ENCODE measurements at places on chromosomes 5 and 9.

- DNase-seq, result no peak
- peaks cover 5% of the 10 kb centered on the region for H3K4me1 ChIP-seq
- H3K36me3 ChIP-seq, result no peaks in the 10 kb centered on the region
- no peak overlapping the region for H3K27ac ChIP-seq
- H3K27me3 ChIP-seq, result peaks cover 9% of the 10 kb centered on the region
Measured at GRCh38 chr9:34520096-34520495, 2.7 kb downstream of the ENHO start.

DNA sequence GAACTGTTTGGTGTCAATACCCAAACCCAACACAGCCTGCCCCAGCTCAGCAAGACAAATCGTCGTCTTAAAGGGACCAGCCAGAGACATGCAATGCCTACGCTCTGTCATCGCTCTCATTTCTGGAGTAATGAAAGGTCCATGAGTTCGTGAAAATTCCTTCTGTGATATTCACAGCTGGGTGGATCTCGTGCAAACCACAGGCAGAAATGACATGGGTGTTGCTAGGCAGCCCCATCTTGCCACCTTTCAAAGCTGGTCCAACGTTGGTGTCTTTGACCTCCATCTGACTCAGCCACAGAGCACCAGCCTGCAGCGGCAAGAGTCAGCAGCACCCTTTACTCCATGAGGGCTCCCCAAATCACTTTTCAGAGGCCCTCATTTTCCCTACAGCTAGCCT is 215.3 kb downstream of the SLIT3 start:
- H3K27ac ChIP-seq, result no peak overlapping the region
- no peaks in the 10 kb centered on the region for H3K27me3 ChIP-seq
- H3K4me1 ChIP-seq, result no peaks in the 10 kb centered on the region
- no peak overlapping the region for H3K4me3 ChIP-seq
- DNase-seq, result no peak
- H3K36me3 ChIP-seq, result no peaks in the 10 kb centered on the region

DNA sequence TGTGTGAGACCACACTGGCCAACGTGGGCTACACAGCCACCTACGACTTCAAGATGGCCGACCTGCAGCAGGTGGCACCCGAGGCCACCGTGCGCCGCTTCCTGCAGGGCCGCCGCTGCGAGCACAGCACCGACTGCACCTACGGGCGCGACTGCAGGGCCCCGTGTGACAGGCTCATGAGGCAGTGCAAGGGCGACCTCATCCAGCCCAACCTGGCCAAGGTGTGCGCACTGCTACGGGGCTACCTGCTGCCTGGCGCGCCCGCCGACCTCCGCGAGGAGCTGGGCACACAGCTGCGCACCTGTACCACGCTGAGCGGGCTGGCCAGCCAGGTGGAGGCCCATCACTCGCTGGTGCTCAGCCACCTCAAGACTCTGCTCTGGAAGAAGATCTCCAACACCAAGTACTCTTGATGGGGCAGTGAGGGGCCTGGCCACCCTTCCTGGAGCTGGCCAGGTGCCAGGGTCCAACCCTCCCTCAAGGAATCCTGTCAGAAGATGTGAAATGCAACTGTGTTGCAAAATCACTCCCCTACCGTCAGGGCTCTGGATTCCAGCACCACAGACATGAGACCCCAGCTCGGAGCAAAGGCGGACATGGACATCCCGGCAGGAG is 11.1 kb downstream of the DIPK1B start:
- H3K36me3 ChIP-seq, result peaks cover 22% of the 10 kb centered on the region
- H3K4me1 ChIP-seq, result peaks cover 39% of the 10 kb centered on the region
- H3K27me3 ChIP-seq, result no peaks in the 10 kb centered on the region
- DNase-seq, result no peak
- no peak overlapping the region for H3K4me3 ChIP-seq

DNA sequence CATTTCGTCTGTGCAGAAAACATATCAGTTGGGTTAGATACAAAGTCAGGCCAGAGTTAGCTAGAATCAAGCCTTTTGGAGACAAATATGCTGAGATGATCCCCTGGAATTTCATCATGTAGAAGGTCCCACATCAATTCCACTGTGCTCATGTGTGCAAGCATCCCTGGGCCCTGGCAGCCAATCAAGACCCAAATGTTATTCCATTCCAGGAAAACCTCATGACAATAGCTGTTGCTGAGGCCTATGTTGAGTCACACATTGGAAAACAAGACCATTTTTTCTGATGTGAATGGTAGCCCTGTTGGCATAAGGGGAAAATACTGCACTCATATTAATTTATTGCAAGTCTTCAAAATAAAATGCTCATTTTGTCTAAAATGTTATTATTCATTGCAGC is 11.5 kb downstream of the SPOCK1 start:
- peaks cover 45% of the 10 kb centered on the region for H3K4me1 ChIP-seq
- no peak overlapping the region for H3K4me3 ChIP-seq
- peak overlapping the region; percentile 80 for H3K27ac ChIP-seq
- no peaks in the 10 kb centered on the region for H3K36me3 ChIP-seq
- H3K27me3 ChIP-seq, result no peaks in the 10 kb centered on the region

GRCh38 chr5:23445573-23445972 is 61.8 kb upstream of the PRDM9 start:
- no peak overlapping the region for H3K4me3 ChIP-seq
- DNase-seq, result no peak
- no peaks in the 10 kb centered on the region for H3K4me1 ChIP-seq
- H3K36me3 ChIP-seq, result no peaks in the 10 kb centered on the region
- no peaks in the 10 kb centered on the region for H3K27me3 ChIP-seq

GRCh38 chr5:170749911-170750431 is 33.6 kb upstream of the GABRP start:
- H3K27ac ChIP-seq, result no peak overlapping the region
- H3K4me3 ChIP-seq, result no peak overlapping the region
- peaks cover 3% of the 10 kb centered on the region for H3K4me1 ChIP-seq
- H3K36me3 ChIP-seq, result no peaks in the 10 kb centered on the region

GRCh38 chr9:116490321-116490720 is 196.8 kb upstream of the TRIM32 start:
- H3K27ac ChIP-seq, result no peak overlapping the region
- H3K4me1 ChIP-seq, result no peaks in the 10 kb centered on the region
- no peaks in the 10 kb centered on the region for H3K27me3 ChIP-seq
- H3K36me3 ChIP-seq, result no peaks in the 10 kb centered on the region

DNA sequence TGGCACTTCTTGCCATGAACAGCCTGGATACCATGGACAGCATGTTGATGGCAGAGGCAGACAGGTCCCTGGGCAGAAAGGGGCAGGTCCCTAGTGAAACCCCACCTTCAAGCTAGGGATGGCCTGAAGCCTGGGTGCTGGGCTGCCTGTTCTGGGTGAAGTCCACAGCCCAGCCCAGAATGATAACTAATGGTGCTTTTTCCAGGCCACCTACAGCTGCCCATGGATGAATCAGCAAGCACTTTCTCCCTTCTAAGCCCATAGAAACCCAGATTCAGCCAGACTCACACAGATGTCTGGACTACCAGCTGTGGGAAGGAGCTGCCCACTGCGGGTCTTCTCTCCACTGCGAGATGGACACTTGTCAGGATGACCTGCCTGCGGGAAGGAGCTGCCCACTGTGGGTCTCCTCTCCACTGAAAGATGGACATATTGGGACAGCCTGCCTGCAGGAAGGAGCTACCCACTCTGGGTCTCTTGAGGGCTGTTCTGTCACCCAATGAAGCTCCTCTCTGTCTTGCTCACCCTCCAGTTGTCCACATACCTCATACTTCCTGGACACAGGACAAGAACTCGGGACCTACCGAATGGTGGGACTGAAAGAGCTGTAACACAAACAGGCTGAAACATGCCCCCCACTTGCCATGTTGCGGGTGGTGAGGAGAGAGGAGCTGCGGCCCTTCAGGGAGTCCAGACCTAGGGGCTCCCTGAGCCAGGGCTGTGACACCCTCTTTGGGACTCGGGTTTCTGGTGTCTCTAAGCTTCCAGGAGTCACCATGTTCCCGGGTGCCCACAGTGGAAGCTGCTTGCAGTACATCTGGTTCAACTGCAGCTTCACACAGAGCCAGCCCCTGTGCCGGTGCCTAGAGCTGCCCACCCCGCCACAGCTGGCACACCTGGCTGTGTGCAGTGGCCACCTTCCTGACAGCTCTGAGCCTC is 60.7 kb upstream of the SYNPO start:
- no peaks in the 10 kb centered on the region for H3K27me3 ChIP-seq
- no peak overlapping the region for H3K27ac ChIP-seq
- peaks cover 13% of the 10 kb centered on the region for H3K4me1 ChIP-seq
- H3K36me3 ChIP-seq, result no peaks in the 10 kb centered on the region
- DNase-seq, result peak; percentile 47

GRCh38 chr9:111271481-111272080 is 58.4 kb downstream of the OR2K2 start:
- no peaks in the 10 kb centered on the region for H3K27me3 ChIP-seq
- H3K4me3 ChIP-seq, result no peak overlapping the region
- DNase-seq, result peak; percentile 25
- no peaks in the 10 kb centered on the region for H3K36me3 ChIP-seq

DNA sequence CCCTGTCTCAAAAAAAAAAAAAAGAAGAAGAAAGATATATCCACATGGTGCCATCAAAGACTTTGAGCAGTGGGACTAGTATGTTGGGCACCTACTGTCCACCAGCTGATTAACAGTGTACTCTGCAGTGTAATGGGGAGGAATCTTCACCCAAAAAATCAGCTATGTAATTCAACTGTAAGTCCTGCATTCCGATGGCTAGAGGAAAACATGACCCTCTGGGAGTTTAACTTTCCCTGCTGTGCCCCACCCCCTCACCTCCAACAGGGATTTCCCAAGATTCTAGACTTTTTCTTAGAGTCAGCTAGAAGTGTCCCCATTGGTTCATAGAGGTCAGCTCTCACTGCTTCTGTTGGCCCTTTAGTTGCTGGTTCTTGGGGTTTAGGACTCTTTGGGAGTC is 221.2 kb upstream of the CLINT1 start:
- no peak overlapping the region for H3K4me3 ChIP-seq
- peaks cover 8% of the 10 kb centered on the region for H3K4me1 ChIP-seq
- DNase-seq, result no peak
- H3K27me3 ChIP-seq, result no peaks in the 10 kb centered on the region

- no peak overlapping the region for H3K4me3 ChIP-seq
- H3K27ac ChIP-seq, result no peak overlapping the region
- no peaks in the 10 kb centered on the region for H3K36me3 ChIP-seq
Measured at GRCh38 chr9:13811876-13812275, 502.1 kb downstream of the NFIB start.

- no peak overlapping the region for H3K4me3 ChIP-seq
- no peaks in the 10 kb centered on the region for H3K36me3 ChIP-seq
- H3K27ac ChIP-seq, result no peak overlapping the region
Measured at GRCh38 chr5:142540922-142541422, 144.9 kb downstream of the FGF1 start.

GRCh38 chr9:69249337-69249736 is 75.3 kb downstream of the TJP2 start:
- peaks cover 13% of the 10 kb centered on the region for H3K36me3 ChIP-seq
- no peaks in the 10 kb centered on the region for H3K4me1 ChIP-seq
- no peak overlapping the region for H3K27ac ChIP-seq
- DNase-seq, result no peak

DNA sequence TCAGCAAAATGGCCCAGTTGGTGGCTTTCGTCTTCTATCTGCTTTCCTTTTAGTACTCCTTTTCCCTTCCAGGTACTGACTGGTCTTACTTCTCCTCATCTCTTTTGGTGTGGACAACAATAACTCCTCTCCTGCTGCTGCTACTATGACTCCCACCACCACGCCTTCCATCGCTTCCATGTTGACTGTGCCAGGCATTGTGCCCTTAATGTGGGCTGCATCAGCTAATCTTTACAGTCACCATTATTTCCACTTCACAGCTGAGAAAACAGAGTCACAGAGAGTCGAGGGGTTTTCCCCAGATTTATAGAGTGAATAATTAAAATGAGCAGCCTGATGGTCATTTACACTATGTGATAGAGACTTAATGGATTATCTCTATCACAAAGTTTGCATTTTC is 184.9 kb upstream of the IL12B start:
- no peak for DNase-seq
- peaks cover 11% of the 10 kb centered on the region for H3K4me1 ChIP-seq
- no peak overlapping the region for H3K4me3 ChIP-seq
- H3K27me3 ChIP-seq, result no peaks in the 10 kb centered on the region
- no peaks in the 10 kb centered on the region for H3K36me3 ChIP-seq
- no peak overlapping the region for H3K27ac ChIP-seq

DNA sequence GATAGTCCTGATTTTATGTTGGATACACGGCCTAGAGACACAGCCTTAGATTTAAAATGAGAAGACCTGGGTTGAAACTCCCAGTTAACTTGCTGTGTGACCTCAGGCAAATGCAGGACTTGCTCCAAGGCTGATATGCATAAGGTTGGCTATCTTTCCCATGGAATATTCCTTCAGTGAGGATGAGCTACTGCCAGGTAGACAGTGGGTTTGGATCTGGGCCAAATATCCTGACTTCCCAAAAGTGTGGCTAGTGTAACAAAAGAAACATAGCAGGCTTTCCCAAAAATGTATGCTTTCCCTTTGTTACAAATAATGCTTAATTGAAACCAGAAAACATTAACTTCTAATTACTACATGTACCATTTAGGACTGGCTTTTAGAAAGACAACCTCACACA is 697 bp upstream of the XPA start:
- no peaks in the 10 kb centered on the region for H3K36me3 ChIP-seq
- no peak for DNase-seq
- H3K4me3 ChIP-seq, result peak overlapping the region; percentile 80
- H3K27me3 ChIP-seq, result no peaks in the 10 kb centered on the region
- H3K27ac ChIP-seq, result no peak overlapping the region

DNA sequence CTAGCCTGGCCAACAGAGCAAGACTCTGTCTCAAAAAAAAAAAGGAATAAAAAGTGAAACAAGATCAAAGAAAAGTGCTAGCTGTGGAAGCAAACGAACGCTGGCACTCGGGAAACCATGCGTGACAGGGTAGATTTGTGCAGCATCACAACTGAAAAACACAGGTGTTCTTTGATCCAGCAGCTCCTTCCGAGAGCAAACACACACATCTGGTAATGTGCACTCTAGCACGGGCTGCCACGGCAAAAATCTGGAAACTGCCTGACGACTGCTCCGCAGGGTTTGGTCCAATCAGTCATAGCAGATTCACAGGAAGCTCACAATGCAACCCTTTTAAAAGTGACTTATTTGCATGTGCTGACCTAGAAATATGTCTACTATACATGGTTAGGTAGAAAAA is 80.0 kb downstream of the SYK start:
- H3K4me1 ChIP-seq, result no peaks in the 10 kb centered on the region
- no peak overlapping the region for H3K27ac ChIP-seq
- no peak overlapping the region for H3K4me3 ChIP-seq
- H3K36me3 ChIP-seq, result no peaks in the 10 kb centered on the region
- no peak for DNase-seq

DNA sequence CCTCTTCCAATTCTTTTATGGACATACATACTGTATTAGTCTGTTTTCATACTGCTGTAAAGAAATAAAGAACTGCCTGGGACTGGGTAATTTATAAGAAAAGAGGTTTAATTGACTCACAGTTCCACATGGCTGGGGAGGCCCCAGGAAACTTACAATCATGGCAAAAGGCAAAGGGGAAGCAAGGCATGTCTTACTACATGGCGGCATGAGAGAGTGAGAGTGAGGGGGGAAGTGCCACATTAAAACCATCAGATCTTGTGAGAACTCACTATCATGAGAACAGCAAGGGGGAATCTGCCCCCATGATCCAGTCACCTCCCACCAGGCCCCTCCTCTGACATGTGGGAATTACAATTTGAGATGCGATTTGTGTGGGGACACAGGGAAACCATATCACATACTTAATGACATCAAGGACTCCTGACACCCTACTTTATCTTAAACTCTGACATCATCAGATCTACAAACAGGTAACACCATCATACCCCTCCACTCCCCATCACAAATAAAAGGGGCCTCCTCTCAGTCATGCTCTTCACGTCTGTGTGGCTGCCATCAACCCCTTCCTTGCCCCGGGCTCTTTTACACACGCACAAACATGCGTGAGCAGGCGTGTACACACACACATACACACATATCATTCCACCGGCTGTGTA is 9.7 kb downstream of the ANKRD33B start:
- DNase-seq, result no peak
- H3K27me3 ChIP-seq, result no peaks in the 10 kb centered on the region
- no peaks in the 10 kb centered on the region for H3K36me3 ChIP-seq
- no peak overlapping the region for H3K4me3 ChIP-seq
- H3K27ac ChIP-seq, result no peak overlapping the region
- H3K4me1 ChIP-seq, result peaks cover 8% of the 10 kb centered on the region
